ENCODE measurements at places on chromosomes 3 and 15.
A peak's percentile ranks its signal among the peaks of the same experiment; 100 is the strongest.

DNA sequence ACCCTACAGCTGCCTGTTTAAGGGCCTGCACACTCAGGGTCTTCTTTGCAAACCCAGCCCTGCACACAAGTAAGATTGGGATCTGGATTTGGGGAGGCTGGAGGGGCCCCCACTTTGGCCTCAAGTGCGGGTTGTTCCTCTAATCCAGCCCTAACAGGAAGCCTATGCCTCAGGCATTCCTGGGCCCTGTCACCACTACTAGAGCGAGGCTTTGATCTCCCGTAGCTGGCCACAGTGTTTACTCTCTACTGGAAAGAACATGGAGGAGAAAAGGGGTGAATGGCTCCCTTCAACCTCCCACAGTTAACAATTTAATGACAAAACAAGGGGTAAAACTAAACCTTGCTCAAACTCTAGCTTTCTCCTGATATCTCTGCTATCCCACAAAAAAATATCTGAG lies 48.4 kb downstream of the DZIP1L start:
- no peak for DNase-seq

DNA sequence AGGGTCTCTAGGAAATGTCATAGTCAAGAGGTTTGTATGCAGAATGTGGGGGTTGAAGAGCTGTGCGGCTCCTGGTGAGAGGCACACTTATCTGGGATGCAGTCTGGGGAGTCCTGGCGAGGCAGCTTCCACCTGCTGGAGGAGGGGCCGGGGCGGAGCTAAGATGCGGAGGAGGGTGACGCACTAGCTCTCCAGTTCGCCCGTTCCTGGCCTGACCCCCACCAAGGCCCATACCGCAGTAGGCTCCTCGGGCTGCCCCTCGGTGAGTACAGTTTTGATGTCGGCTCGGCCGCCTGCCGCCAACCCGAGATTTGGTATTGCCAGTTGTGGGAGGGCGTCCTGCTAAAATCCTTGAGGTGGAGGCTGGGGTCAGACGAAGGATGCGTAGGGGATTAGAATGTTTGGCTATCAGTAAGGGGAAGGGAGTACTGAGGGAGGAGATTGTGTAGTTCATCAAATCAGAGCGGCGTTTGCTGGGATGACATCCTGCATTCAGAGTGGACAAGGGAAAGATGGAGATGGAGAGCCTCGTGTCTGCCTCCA lies at the start of gene SCG5:
TSS of gene SCG5 (plus strand) at position 194 of the 543 bp plus-strand sequence. CDS start 1,883 bp downstream, outside the sequence.
- no peak for DNase-seq

GRCh38 chr15:53437985-53438841 lies 321.2 kb downstream of the WDR72 start:
- no peak for DNase-seq

DNA sequence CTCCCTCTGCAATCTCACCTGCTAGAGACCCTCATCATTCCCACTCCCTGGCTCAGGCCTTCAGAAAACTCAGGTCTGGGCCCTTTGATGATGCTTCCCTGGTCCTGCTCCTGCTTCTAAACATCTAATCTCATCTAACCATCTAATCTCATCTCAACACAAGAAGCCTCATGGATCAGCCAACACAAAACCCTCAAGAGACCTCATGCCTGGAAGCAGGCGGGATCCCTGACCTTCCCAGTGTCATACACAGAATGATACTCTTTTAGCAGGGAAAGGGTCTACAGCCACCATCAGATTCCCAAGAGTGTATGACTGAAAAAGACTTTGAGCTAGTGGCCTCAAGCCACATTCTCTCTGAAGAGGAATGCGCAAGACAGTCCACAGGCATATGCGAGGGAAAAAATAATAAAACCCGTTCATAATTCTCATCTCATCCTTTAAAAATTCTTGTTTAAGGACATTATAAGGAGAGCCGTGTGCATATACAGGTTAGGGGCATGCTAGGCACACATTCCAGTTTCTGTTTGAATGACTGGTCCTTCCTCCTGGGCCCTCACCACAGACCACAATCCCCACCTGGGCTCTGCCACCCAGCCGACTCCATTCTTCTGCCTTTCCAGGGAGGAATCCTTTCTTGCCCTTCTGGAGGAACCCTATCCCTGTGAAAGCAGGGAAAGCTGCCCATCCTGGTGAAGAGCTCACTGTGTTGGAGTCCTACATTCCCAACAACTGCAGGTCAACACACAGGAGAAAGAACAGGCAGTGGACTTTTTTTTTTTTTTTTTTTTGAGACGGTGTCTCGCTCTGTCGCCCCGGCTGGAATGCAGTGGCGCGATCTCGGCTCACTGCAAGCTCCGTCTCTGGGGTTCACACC lies 2.2 kb downstream of the ZXDC start:
- DNase-seq: peak; percentile 32

GRCh38 chr3:171543759-171544300 lies 83.6 kb upstream of the TNIK start:
- no peak for DNase-seq

DNA sequence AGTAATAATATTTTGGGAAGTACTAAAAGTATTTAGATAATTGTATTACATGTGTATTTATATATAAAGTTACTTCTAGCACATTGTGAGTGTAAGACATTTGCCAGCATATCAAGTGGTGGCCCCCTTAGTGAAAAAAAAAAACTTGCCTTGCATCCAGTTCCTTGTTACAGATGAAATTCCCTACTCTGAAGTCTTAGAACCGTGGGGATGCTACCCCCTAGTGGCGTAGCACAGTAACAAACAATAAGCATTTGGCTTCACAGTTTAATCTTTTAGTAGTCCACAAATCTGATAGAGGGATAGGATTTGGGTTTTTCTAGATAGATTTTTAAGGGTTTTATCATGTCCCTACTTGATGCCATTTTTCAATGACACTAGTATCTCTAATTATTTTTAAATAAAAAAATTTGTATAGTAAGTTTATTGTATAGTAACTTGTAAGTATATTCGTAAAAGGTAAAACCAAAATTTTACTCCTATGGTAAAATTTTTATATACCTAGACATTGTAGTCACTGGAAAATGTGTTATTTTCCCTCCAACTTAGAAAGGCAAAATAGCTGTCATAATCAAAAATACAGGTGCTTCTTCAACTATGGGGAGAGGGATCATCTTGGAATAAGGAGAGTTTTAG lies 14.3 kb downstream of the SMC4 start:
- DNase-seq: peak; percentile 61

DNA sequence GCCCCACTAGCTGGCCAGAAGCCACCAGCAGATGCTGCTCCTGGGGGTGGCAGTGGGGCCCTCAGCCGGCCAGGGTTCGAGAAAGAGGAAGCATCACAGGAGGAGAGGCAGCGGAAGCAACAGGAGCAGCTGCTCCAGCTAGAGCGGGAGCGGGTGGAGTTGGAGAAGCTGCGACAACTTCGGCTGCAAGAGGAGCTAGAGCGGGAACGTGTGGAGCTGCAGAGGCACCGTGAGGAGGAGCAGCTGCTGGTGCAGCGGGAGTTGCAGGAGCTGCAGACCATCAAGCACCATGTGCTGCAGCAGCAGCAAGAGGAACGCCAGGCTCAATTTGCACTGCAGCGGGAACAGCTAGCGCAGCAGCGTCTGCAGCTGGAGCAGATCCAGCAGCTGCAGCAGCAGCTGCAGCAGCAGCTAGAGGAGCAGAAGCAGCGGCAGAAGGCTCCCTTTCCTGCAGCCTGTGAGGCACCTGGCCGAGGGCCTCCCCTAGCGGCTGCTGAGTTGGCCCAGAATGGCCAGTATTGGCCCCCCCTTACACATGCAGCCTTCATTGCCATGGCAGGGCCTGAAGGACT lies 17.5 kb upstream of the APEH start:
- peak; percentile 12 for DNase-seq

GRCh38 chr15:99185414-99186130 lies 63.8 kb downstream of the TTC23 start:
- DNase-seq: no peak

DNA sequence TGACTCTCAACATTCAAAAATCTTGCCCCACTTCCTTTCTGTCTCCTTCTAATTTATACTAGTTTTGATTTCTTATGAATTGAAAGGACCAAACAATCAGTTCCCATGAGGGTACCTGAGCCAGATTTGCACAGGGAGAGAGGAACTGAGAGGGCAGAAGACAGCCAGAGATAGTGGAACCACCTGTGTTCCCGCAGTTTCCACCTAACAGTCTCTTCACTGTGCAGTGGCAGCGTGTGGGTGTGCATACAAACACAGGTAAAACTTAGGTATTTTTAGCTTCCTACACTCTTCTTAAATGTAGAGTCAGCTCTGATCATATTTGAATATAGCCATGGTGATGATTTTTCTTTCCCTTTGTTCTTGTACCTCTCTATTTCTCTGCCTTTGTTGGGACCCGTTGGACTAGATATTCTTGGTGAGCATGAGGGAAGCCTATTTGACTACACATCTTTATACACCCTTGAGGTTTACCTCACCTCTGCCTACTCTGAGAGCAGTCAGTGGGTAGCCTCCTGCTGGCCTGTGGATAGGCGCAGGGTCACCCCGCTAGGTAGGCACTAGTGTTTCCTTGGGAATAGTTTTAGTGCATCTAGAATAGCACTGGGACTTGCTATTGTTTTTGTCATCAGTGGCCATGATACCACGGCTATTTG lies 58.8 kb downstream of the MAP3K13 start:
- no peak for DNase-seq

DNA sequence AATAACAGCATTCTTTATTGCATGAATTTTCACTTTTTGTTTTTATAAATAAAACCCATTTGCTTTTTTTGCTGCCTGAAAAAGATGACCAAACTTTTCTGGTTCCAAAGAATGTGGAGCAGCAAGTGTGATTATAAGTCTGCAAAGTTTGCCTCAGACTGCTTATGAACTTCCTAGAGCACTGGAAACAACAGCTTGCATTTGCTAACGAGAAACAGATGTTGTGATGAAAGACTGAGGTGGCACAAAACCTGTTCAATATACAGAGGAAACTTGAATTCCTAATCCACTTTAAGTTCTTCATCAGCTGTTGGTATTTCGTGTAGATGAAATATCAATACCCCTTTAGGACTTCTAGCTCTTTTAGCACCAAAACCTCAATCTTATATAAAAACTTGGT lies 9.3 kb downstream of the ZPLD1 start:
- no peak for DNase-seq

- DNase-seq: no peak
These were observed 96.8 kb downstream of the TUSC7 start for GRCh38 chr3:116806351-116806750.

DNA sequence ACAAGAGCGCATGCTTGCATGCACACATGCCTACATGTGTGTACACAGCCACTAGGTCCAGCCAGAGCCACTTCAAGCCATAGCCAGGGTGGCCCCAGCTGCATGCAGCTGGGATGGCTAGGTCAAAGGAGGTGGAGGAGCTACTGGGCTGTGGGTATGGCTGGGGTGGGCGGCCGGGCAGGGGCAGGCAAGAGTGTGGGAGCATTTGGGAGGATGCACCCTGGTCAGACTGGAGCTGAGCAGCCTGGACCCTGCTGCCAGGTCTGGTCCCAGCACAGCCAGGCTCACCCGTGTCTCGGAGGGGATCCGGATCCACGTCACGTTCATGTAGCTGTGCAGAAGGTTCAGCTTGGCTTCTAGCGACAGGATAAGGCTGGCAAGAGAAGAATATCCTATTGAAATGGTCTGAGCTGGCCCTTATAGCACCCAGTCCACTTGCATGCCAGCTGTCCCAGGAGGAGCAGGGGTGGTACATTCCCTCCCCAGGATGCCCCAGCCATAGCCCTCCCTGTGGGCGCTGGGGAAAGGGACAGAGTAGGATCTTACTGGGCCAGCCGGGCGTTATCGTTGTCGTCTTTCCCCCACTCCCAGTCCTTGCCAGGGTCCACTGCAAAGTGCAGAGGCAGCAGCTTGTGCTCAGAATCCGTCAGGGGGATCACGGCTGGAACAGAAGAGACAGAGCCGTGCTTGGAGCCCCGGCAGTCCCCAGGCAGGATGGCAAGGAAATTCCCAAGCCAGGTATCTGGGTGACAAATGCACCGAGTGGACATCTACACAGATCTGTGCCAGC lies 160.5 kb downstream of the KLF13 start:
- no peak for DNase-seq

- peak; percentile 86 for DNase-seq
These were observed 5.9 kb downstream of the NUP210 start for GRCh38 chr3:13414040-13414729.

- DNase-seq: peak; percentile 48
These were observed 6.7 kb downstream of the LYZL4 start for GRCh38 chr3:42403737-42404136.

DNA sequence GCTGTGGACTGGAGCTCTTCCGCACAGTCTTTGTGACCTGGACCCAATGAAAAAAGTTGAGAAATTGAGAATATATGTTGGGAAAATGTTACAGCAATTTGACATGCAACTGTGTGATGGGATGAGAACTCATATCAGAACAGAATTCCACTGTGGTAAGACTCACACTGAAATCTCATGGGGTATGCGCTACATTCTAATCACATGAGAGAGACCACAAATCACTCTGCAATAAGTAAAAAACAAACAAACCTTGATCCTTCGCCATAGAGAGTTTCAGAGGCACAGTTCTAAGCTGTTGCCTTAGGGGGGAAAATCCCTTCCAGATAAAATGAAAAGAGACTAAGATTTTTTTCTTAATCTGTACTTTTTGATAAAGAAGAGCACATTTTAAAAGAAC lies 37.3 kb downstream of the LMCD1 start:
- no peak for DNase-seq

DNA sequence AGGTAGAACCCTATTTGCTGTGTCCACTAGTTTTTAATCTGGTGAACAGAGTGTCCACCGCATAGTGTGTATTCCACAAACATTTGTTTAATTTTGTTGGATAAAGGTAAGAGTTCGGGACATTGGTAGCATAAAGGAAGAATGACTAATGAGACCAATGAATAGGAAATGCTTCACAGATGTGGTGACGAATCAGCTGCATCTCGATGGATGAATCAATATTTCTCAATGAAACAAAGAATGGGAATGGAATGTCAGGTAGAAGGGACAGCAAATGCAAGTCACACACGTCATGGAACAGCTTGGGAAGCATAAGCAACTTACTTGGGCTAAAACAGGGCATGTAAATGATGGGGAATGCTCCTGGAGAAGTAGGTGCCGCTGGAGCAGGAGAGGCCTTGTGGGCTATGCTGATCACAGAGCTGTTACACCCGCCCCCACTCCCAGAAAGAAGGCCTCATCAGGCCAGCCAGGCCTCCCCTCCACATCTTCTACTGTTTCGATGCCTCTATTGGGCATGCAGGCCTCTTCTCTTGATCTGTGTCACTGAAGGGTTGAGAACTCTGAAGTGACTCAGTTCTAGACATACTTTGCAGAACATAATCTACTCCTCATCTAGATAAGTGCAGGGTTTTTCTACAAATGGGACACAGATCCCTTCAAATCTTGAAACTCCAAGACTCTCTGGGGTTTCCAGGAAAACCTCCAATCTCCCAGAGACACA lies 120.0 kb upstream of the GADL1 start:
- DNase-seq: no peak

GRCh38 chr3:99918715-99919114 lies 101.1 kb downstream of the CMSS1 start:
- DNase-seq: no peak

- DNase-seq: no peak
These were observed 138.5 kb downstream of the NTRK3 start for GRCh38 chr15:88118035-88118434.

DNA sequence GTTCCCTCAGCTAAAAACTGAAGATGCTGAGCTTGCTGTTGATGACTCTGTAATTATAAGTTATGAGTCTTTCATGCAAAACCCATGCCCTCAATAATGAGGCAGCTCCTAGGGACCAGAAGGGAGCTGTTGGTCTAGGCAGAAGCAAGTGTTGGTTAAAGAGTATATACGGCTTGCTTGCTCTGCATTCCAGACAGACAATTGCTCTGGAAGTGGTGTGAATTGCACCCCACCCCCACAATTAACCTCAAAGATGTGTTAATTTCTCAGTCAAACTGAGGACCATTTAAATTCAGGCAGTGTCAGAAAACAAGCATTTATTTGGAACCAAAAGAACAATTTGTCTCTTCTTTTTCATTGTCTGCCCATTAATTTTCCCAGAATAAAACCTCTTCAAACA lies 163.5 kb upstream of the EOMES start:
- no peak for DNase-seq
